ENCODE measurements at places on chromosomes 2 and 18. TPM values are rescaled to one million over a fixed set of nuclear protein-coding genes. Genes with fewer than 3 reads are reported as not detected.

The FTCDNL1 gene
- 2.1 TPM for total RNA-seq

The ITSN2 gene
- 32.4 TPM for total RNA-seq

The DSC3 gene
- total RNA-seq = 0.05 TPM

The DPP10 gene
- 0.92 TPM for total RNA-seq

The CD28 gene
- 0.50 TPM for total RNA-seq

The NAB1 gene
- total RNA-seq = 26.6 TPM

The NAT8 gene
- 27.6 TPM for total RNA-seq

The WNT10A gene
- 0.05 TPM for total RNA-seq

The ALPP gene
- not detected for total RNA-seq
